ENCODE measurements at places on chromosomes 4 and X.

- DNase-seq, result no peak
Observed at GRCh38 chr4:3354455-3354811, 61.6 kb downstream of the RGS12 start.

- peak; percentile 73 for DNase-seq
Observed at GRCh38 chrX:39815631-39816030, 282.1 kb downstream of the BCOR start.

GRCh38 chr4:20598626-20599025 lies 101.6 kb upstream of the PACRGL start:
- DNase-seq, result no peak

- DNase-seq, result no peak
Observed at GRCh38 chr4:30385650-30386049, 334.5 kb upstream of the PCDH7 start.

GRCh38 chrX:30414144-30414543 lies 105.0 kb upstream of the NR0B1 start:
- no peak for DNase-seq

DNA sequence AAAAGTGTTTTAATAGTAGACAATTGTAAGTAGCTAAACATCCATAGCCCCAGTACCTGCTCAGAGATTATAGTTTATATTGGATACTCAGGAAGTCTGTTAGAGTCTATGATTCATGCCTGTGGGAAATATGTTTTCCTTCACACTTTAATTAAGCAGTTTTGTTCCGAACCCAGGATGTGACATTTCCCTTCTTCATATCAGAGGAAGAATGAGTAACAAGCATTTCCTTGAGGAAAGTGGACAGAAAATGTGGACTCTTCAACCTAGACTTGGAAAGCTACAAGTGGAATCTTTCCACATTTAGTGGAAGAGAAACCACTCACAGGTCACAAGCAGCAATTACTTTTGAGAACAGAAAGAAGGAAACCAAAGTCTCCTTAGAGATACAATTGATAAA lies 419.4 kb downstream of the C4orf33 start:
- DNase-seq, result no peak

DNA sequence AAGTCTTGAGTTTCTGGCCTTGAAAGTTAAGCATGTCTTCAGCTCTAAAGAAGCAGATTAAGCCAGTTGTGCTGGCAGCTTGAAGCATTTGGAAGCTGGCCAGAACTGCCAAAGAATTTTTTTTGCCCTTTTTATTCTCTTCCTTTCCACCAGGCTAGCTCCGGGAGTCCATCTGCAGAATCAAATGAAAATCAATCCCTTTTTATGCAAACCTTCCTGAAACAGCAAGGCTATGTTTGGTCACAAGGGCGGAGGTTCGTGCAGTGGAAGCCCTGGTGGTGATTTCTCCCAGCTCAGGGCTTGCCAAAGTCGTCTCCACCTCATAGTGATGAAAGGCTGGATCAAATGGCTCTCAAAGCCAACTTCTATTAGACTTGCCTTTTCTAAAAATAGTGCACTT lies 21.6 kb upstream of the C4orf54 start:
- DNase-seq, result no peak

GRCh38 chr4:76738086-76738931 lies 159.6 kb downstream of the SOWAHB start:
- DNase-seq, result no peak

DNA sequence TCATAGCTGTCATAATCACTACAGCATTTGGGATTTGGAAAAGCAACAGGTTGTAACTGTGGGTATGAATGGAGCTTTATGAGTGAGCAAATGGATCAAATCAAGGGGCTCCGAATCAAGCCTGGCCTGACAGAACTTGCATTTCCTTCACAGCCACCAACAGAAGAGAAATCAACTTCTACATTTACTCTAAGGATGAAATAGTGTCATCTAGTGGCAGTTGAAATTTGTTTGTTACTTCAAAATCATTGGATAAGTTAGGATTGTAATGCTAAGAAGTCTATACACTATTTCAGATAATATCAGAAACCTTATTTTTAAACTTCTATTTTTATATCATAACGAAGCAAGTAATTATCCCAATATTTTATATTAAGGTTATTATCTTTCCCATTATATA lies 10.7 kb upstream of the WDR17 start:
- DNase-seq, result no peak

DNA sequence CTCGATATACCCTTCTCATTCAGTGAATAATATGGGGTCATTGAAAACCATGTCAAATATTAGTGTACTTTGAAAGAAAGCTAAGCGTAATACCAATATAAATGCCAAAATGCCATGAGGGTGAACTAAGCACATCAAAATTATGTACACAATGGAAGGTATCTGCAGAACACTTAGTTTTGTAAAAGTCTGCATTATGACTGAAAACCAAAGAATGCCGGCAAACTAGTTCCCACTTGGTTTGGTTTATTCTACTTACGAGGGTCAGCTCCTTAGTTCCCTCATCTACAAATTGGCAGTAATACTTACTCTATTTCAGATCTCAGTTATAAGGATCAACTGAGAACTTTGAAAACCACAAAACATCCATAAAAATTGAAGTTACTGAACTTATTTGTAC lies 27.3 kb downstream of the RPS6KA6 start:
- no peak for DNase-seq

DNA sequence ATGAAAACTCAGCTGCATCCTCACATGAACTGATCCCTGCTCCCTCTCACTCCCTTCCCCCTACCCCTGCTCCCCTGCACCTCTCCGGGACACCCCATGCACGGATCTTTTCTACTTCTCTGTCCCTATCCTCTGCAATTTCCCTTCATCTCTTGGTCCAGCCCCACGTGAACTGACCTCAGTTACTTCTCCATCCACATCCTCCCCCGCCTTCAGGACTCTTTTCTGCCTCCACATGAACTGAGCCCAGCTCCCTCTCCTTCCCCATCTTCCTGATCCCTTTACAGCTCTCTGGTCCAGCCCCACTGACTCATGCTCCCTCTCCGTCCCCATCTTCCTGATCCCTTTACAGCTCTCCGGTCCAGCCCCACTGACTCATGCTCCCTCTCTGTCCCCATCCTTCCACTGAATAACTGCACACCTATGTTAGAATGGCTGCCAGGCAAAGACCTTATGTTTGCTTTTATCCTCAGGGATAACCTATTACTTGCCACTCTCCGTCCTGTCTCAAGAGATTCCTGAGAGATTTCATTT lies 5.6 kb downstream of the CETN2 start:
- no peak for DNase-seq

Measured in inflammatory macrophage treated with lipopolysaccharide for 4 hours (primary cell).